ENCODE measurements at places on chromosomes 7 and 10.

- DNase-seq: no peak
These were observed 587.3 kb downstream of the DNAJB6 start for GRCh38 chr7:157923903-157924630.

DNA sequence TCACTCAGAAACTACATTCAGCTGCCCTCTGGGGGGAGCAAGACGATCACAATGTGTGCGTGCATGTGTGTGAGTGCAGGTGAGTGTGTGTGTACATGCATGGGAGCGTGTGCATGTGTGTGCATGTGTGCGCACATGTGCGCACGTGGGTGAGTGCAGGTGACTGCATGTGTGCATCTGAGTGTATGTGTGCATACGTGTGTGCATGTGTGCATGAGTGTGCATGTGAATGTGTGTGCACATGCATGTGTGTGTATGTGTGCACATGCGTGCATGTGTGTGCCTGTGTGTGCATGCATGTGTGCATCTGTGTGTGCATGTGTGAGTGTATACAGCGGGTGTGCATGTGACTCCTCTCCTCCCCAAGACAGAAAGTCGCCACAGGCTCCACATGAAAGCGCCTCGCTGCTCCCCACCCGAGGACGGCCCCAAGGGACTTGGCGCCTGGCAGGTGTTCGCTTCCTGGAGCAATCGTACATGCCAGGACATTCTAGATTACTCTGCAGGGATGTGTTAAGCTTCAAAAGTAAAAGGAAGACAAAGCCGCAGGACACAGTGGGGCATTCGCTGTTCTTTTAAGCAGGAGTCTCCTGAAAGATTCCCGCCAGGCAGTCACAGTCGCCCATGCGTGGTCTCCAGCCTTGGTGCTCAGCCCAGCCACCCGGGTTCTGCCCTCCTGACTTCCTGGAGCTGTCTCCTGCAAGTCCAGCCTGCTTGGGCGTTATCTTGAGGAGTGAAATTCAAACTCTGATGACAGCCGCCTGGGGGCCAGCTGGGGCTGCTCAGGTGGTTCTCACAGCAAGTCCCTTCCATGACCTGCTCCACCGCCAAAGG, 42.0 kb upstream of the ADGRA1 start:
- DNase-seq: no peak

GRCh38 chr7:54874804-54875203, 115.8 kb upstream of the SEC61G start:
- DNase-seq: no peak

- no peak for DNase-seq
These were observed 23.1 kb downstream of the GNG11 start for GRCh38 chr7:93944673-93945072.

GRCh38 chr7:50615519-50616080, 50.4 kb upstream of the DDC start:
- DNase-seq: no peak

DNA sequence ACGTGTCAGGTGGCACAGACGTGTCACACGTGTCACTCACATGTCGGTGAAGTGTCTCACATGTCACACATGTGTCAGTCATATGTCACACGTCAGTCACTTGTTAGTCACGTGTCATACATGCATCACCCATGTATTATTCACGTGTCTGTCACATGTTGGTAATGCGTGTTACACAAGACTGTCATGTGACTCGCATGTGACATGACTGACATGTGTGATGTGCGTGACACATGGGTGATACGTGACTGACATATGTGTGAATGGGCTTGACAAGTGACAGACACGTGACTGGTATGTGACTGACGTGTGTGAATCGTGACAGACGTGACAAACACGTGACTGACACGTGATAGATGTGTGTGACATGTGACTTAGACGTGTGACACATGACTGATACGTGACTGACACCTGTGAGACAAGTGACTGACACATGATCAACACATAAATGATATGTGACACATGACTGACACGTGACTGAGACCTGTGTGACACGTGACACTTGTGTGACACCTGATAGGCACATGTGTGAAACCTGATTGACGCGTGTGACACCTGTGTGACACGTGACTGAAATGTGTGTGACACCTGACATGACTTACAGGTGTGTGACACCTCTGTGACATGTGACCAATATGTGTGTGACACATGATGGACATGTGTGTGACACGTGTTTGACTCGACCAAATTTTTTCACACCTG, 56.1 kb downstream of the ZNF92 start:
- DNase-seq: no peak

DNA sequence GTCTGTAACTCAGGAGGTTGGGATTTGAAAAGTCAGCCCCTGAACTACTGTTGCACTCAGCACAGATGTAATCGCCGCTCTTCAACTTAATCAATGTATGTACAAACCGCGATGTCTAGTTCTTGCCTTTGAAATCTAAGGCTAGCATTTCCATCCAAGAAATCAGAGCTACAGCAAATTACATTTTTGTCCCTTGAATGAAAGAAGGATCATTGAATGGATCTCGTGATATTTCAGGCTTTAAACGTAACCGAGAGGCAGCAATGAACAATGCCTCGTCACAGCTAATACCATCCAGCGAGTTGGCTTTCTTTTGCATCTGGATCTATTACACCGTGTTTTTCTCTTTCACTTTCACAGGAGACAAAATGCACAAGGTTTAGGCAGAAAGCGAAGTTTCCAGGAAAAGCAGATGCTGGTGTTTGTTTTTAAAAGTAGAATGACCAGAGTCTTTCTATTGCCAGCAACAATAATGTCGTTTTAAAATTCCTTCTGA, 5.5 kb downstream of the SKIDA1 start:
- DNase-seq: no peak

Data from liver (tissue), 10 donors.